Cardiac muscle cell (in vitro differentiated cells and primary cell): ENCODE measurements at places on chromosomes 7 and 10. TPM values are rescaled to one million over a fixed set of nuclear protein-coding genes. Genes with fewer than 3 reads are reported as not detected.

DNA sequence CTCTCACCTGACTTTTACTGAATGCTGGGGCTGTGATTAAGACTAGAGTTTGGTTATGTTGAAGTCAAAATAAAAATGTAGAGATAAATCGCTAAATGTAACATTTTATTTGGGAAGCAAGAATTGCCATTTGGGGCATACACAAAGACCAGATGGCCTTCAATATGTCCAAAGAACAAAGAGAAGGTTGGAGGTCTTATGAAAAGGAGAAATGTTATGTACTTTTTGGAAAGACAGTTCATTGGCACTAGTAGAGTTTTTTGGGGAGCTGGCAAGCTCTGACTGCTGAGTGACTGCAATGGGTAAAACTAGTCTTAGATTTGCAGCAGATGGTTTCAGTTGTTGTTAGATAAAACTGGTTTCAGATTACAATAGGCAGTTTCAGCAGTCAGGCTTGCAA lies 35.6 kb upstream of the GALNT17 start:
- H3K4me3 ChIP-seq: no peak overlapping the region
- H3K36me3 ChIP-seq: no peaks in the 10 kb centered on the region
- no peak for DNase-seq
- H3K4me1 ChIP-seq: no peaks in the 10 kb centered on the region
- H3K27ac ChIP-seq: no peak overlapping the region

- H3K36me3 ChIP-seq: no peaks in the 10 kb centered on the region
- H3K4me1 ChIP-seq: peaks cover 34% of the 10 kb centered on the region
- no peak overlapping the region for H3K27ac ChIP-seq
- peak; percentile 97 for DNase-seq
- no peaks in the 10 kb centered on the region for H3K27me3 ChIP-seq
These were observed 35.1 kb downstream of the DNAJB12 start for GRCh38 chr10:72319416-72320254.

Gene PDSS1
- 3.7 and 7.6 TPM in 2 replicates for total RNA-seq

GRCh38 chr7:67493366-67493765 lies 496.7 kb downstream of the TYW1 start:
- H3K4me3 ChIP-seq: no peak overlapping the region
- H3K27me3 ChIP-seq: no peaks in the 10 kb centered on the region
- H3K36me3 ChIP-seq: no peaks in the 10 kb centered on the region
- no peak overlapping the region for H3K27ac ChIP-seq
- DNase-seq: no peak

GRCh38 chr7:87369216-87369615 lies 23.8 kb downstream of the CROT start:
- no peaks in the 10 kb centered on the region for H3K36me3 ChIP-seq
- no peak overlapping the region for H3K4me3 ChIP-seq
- H3K4me1 ChIP-seq: no peaks in the 10 kb centered on the region
- DNase-seq: no peak

Gene OR2A12
- not detected in 2 replicates for total RNA-seq

Gene OR13A1
- 0.15 TPM in 1 of 2 replicates, not detected in the other for total RNA-seq

GRCh38 chr10:35638101-35638500 lies 4.0 kb downstream of the FZD8 start:
- H3K4me3 ChIP-seq: peak overlapping the region; percentile 33
- H3K4me1 ChIP-seq: peaks cover 28% of the 10 kb centered on the region
- no peaks in the 10 kb centered on the region for H3K36me3 ChIP-seq
- H3K27ac ChIP-seq: no peak overlapping the region
- no peaks in the 10 kb centered on the region for H3K27me3 ChIP-seq

DNA sequence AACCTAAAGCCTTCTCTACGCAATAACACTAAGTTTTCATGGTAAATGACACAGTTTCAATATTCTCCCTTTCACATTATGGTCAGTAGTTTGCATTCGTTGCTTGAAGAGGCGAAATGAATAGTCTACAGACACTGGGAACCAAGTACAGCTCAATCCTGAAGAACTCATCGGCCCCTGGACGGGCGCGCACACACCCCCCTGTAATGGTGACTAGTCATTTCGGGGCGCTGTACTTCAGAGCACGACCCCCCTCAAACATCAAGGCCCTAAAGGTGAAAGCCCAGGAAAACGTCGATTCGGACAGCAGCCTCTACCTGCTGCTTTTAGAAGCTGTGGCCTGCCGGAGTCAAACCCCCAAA lies 1.0 kb downstream of the NT5C2 start:
- peak; percentile 18 for DNase-seq
- peak overlapping the region; percentile 66 for H3K4me3 ChIP-seq
- peak overlapping the region; percentile 97 for H3K27ac ChIP-seq

Gene SORBS1
- total RNA-seq: 14.9 and 20.6 TPM in 2 replicates

GRCh38 chr7:22025983-22026382 lies 80.3 kb upstream of the CDCA7L start:
- no peaks in the 10 kb centered on the region for H3K27me3 ChIP-seq
- H3K4me3 ChIP-seq: no peak overlapping the region
- H3K4me1 ChIP-seq: no peaks in the 10 kb centered on the region
- no peaks in the 10 kb centered on the region for H3K36me3 ChIP-seq
- H3K27ac ChIP-seq: no peak overlapping the region
- no peak for DNase-seq

- no peak overlapping the region for H3K27ac ChIP-seq
- H3K4me3 ChIP-seq: no peak overlapping the region
- DNase-seq: no peak
- H3K36me3 ChIP-seq: no peaks in the 10 kb centered on the region
- no peaks in the 10 kb centered on the region for H3K27me3 ChIP-seq
These were observed 39.1 kb downstream of the LHPP start for GRCh38 chr10:124500757-124501156.

DNA sequence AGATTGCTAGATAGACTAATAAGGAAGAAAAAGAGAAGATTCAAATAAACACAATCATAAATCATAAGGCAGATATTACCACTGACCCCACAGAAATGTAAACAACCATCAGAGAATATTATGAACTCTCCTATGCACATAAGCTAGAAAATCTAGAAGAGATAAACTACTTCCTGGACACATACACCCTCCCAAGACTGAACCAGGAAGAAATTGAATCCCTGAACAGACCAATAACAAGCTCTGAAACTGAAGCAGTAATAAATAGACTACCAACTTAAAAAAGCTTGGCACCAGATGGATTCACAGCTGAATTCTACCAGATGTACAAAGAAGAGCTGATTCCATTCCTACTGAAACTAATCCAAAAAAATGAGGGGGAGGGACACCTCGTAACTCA lies 24.5 kb upstream of the STARD3NL start:
- no peaks in the 10 kb centered on the region for H3K36me3 ChIP-seq
- no peak overlapping the region for H3K4me3 ChIP-seq
- no peaks in the 10 kb centered on the region for H3K4me1 ChIP-seq
- H3K27ac ChIP-seq: no peak overlapping the region

GRCh38 chr10:59387951-59388670 lies 25.8 kb upstream of the FAM13C start:
- no peaks in the 10 kb centered on the region for H3K4me1 ChIP-seq
- H3K4me3 ChIP-seq: no peak overlapping the region
- no peaks in the 10 kb centered on the region for H3K27me3 ChIP-seq

- no peak overlapping the region for H3K4me3 ChIP-seq
- H3K27me3 ChIP-seq: no peaks in the 10 kb centered on the region
- no peaks in the 10 kb centered on the region for H3K36me3 ChIP-seq
- no peaks in the 10 kb centered on the region for H3K4me1 ChIP-seq
- no peak for DNase-seq
These were observed 14.2 kb downstream of the SLC29A3 start for GRCh38 chr10:71333129-71333887.

Gene TPK1
- total RNA-seq: 3.5 and 5.9 TPM in 2 replicates

Gene CDH23
- 0.51 and 0.78 TPM in 2 replicates for total RNA-seq

GRCh38 chr10:29853913-29854312 lies 205.5 kb downstream of the JCAD start:
- H3K27ac ChIP-seq: no peak overlapping the region
- DNase-seq: no peak
- peaks cover 9% of the 10 kb centered on the region for H3K4me1 ChIP-seq
- H3K36me3 ChIP-seq: no peaks in the 10 kb centered on the region
- H3K4me3 ChIP-seq: no peak overlapping the region

Gene EPDR1
- 51.9 and 78.6 TPM in 2 replicates for total RNA-seq

- peaks cover 16% of the 10 kb centered on the region for H3K36me3 ChIP-seq
- no peak for DNase-seq
- H3K27ac ChIP-seq: no peak overlapping the region
- H3K4me3 ChIP-seq: no peak overlapping the region
These were observed 39.2 kb downstream of the ZNF467 start for GRCh38 chr7:149733924-149734790.

GRCh38 chr10:113977174-113977573 lies 66.5 kb upstream of the ADRB1 start:
- no peaks in the 10 kb centered on the region for H3K27me3 ChIP-seq
- H3K36me3 ChIP-seq: no peaks in the 10 kb centered on the region
- no peak overlapping the region for H3K4me3 ChIP-seq
- no peak overlapping the region for H3K27ac ChIP-seq
- H3K4me1 ChIP-seq: no peaks in the 10 kb centered on the region
- no peak for DNase-seq

DNA sequence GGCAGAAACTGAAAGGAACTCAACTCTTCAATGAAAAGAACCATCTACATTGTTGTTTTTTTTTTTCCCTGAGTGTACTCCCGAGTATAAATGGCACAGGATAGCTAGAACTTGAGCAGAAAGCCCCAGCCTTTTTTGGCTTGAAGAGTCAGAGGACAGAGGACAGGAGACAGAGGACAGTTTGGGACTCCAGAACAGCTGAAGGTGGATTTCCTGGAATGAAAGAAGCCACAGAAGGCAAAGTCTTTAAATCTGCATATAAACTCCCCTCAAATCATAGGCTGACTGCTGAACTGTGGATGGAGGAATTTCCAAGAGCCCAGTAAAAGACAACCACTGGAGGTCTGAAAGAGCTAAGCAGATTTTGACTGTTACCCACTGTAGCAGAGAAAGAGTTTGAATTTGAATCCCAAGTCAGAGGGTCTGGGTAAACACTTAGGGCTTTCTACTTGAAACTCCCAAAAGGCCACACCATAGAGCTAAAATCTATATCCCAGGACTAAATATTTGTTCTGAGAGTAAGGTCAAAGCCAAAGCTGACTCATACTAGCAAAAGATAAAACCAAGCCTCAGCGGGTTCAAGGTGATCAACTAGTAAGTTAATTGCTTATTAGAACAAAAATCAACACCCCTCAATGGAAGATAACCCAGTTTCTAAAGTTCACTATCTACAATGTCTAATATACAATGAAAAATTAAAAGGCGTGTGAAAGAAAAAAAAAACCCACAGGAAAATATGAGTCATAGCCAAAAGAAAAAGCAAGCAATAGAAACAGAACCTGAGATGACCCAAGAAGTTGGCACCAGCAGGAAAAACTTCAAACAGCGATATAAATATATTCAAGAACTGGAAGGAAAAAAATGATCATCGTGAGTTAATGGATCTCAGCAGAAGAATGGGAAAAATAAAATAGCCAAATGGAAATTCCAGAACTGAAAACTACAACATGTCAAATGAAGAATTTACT lies 1.8 kb upstream of the OPN1SW start:
- H3K4me3 ChIP-seq: no peak overlapping the region
- H3K27me3 ChIP-seq: no peaks in the 10 kb centered on the region
- no peaks in the 10 kb centered on the region for H3K36me3 ChIP-seq
- DNase-seq: peak; percentile 62
- no peaks in the 10 kb centered on the region for H3K4me1 ChIP-seq
- no peak overlapping the region for H3K27ac ChIP-seq

DNA sequence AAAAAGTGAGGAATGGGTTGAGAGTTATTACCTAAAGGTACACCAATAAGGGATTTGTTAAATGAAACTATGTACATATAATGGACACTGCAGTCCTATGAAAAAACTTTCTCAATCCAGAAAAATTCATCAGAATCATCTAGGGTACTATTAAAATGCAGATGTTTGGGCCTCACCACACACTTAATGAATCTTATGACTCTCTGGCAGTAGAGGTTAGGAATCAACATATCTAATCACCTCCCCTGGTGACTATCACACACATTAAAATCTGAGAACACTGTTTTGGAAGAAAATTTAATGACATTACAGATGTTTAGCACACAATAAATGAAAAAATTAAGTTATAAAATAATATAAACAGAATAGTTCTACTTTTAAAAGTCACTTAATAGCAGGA lies 32.1 kb downstream of the BAZ1B start:
- H3K4me1 ChIP-seq: no peaks in the 10 kb centered on the region
- no peaks in the 10 kb centered on the region for H3K27me3 ChIP-seq
- no peak for DNase-seq
- H3K36me3 ChIP-seq: peaks cover 71% of the 10 kb centered on the region

DNA sequence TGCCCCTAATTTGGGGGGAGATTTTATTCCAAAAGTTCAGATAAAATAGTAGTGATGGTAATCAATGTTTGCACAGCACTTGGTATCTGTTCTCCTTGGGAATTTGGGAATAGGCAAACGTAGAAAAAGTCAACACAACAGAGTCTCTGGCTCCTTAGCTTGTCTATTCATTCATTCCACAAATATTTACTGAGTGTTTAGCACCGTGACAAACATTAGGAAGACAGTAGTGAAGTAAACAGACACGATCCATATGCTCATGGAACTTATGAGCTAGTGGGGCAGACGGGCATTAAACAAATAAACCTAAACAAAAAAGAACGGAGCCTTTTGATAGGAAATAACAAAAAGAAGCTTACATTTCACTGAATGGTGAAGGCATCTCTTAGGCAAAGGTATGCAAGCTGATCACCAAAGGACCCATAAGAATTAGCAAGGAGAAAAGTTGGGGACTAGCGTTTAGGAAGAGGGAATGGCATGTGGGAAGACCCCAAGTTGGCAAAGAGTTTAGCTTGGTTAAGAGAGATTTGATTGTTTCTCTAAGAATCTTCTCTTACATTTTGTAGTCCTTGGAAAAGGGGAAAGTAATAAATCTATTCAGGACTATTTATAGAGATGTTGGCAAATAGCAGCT lies 243.9 kb upstream of the NPY start:
- no peaks in the 10 kb centered on the region for H3K4me1 ChIP-seq
- H3K4me3 ChIP-seq: no peak overlapping the region
- no peaks in the 10 kb centered on the region for H3K36me3 ChIP-seq
- no peaks in the 10 kb centered on the region for H3K27me3 ChIP-seq
- no peak overlapping the region for H3K27ac ChIP-seq
- DNase-seq: no peak

Gene CLRN3
- not detected in 2 replicates for total RNA-seq

- H3K27me3 ChIP-seq: no peaks in the 10 kb centered on the region
- H3K27ac ChIP-seq: no peak overlapping the region
- H3K4me1 ChIP-seq: no peaks in the 10 kb centered on the region
- H3K4me3 ChIP-seq: no peak overlapping the region
These were observed 153.2 kb upstream of the ADO start for GRCh38 chr10:62651341-62651740.

Gene LSM8
- 48.2 and 94.2 TPM in 2 replicates for total RNA-seq

DNA sequence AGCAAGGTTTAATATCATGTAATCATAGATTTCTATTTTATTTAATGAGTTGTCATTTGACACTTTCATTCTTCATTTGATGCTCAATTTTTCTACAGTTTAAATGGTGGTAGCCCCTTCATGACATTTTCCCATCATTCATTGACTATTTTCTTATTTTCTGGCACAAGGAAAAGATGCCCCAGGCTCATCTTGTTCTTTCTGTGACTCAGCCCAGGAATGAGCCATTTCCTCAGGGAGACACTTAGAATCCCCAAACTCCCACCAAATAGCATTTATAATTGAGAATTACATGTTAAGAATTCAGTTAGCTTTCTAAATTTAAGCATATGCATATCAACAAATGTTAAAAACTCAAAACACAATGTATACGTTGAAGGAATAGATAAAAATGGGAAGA lies 222.3 kb downstream of the KIF20B start:
- H3K27me3 ChIP-seq: no peaks in the 10 kb centered on the region
- H3K4me3 ChIP-seq: no peak overlapping the region
- H3K36me3 ChIP-seq: no peaks in the 10 kb centered on the region
- peaks cover 8% of the 10 kb centered on the region for H3K4me1 ChIP-seq
- DNase-seq: no peak

Gene NCF1
- total RNA-seq: 0.18 and 0.39 TPM in 2 replicates

- no peaks in the 10 kb centered on the region for H3K36me3 ChIP-seq
- H3K27me3 ChIP-seq: no peaks in the 10 kb centered on the region
- no peak overlapping the region for H3K27ac ChIP-seq
- H3K4me3 ChIP-seq: no peak overlapping the region
These were observed 20.5 kb downstream of the MYH16 start for GRCh38 chr7:99293167-99293566.

Gene VPS37D
- 31.0 and 32.0 TPM in 2 replicates for total RNA-seq
